Muscle of leg (tissue), 16 donors: ENCODE measurements at places on chromosomes 6 and 20. TPM values are rescaled to one million over a fixed set of nuclear protein-coding genes. Genes with fewer than 3 reads are reported as not detected.

DNA sequence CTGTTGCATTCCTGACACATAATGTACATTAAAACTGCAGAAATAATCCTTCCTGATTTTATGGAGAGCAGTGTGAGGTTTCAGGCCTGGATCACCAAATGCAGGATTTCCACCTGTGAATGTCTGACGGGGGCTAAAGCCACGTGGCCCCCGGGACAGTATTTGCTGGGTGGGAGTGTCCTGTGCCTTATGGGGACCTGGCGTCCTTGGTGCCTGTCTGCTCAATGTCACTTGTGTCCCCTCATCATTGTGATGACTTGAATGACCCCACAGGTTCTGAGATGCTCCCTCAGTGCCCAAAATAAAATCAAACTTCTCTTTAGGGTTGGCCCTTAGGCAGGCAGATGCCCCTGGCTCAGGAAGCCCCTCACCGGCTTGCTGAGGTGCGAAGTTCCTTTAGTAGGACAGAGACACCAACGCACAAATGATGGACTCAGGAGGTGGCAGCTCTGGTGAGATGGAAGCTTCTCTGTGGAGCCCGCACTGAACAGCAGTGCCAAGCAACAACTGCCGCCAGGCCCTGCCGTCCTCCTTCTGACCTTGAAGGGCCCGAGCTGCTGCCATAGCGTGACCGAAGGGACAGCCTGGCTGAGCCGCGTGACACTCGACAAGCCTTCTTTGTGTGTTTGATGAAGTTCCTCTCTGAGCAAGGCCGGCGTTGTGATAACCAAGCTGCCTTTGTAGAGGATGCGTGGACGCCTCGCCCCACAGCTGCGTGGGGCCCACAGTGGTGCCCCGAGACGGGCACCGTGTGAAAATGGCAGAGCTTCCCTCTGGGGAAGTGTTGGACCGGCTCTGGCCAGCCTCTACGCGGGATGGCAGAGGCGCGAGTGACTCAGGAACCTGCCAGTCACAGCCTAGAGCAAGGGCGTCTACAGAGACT is 30.9 kb downstream of the FRMD1 start:
- no peak overlapping the region for H3K4me3 ChIP-seq
- no peaks in the 10 kb centered on the region for H3K36me3 ChIP-seq
- H3K27ac ChIP-seq, result no peak overlapping the region
- peaks cover 35% of the 10 kb centered on the region for H3K4me1 ChIP-seq
- no peaks in the 10 kb centered on the region for H3K27me3 ChIP-seq
- no peak for DNase-seq

The RBPJL gene
- not detected for total RNA-seq

The NKX2-4 gene
- not detected for total RNA-seq

The NT5E gene
- total RNA-seq, result 28.8 TPM

DNA sequence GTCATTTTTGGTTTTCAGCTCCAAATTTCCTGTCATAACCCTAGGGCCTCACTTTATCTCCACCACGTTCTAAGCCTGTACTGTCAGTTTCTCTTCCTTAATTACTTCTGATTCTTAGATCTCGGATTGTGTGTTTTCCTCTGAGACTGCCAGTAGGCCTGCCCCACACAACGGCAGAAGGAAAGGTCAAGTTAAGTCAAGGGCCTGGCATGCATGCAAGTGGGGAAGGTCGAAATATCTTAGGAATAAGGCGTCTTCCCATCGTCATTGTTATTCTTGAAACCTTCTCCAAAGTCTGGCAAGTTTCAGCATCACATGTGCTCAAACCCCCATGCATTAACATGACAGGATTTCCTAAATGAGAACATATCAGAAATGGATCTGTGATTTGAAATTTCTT is 203.5 kb upstream of the TSHZ2 start:
- H3K4me1 ChIP-seq, result no peaks in the 10 kb centered on the region
- no peaks in the 10 kb centered on the region for H3K36me3 ChIP-seq
- DNase-seq, result no peak
- no peaks in the 10 kb centered on the region for H3K27me3 ChIP-seq
- H3K27ac ChIP-seq, result no peak overlapping the region

The SLC12A5 gene
- total RNA-seq, result 0.13 TPM

GRCh38 chr20:44955270-44955669 is 4.9 kb downstream of the TOMM34 start:
- H3K4me3 ChIP-seq, result no peak overlapping the region
- H3K4me1 ChIP-seq, result peaks cover 6% of the 10 kb centered on the region
- no peak for DNase-seq
- H3K27ac ChIP-seq, result no peak overlapping the region
- peaks cover 61% of the 10 kb centered on the region for H3K36me3 ChIP-seq

DNA sequence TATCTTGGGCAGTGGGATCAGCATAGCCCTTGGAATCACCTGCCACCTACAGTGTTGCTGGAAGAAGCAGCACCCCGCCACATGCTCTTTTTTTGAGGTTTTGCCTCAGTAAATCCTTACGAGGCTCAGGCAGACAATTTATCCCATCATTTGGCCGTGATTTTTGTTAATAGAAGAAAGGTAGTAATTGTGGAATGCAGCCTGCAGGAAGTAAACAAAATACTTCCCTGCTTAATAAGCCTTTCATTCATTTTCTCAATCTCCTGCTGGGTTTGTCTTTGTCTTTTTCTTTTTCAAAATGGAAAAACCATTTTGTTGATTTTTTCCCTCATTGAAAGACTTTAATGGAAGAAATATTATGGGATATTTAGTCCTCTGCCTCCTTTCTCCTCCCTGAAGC is 93.7 kb upstream of the CD83 start:
- no peak overlapping the region for H3K27ac ChIP-seq
- no peak overlapping the region for H3K4me3 ChIP-seq
- H3K36me3 ChIP-seq, result no peaks in the 10 kb centered on the region
- H3K27me3 ChIP-seq, result no peaks in the 10 kb centered on the region
- DNase-seq, result no peak

DNA sequence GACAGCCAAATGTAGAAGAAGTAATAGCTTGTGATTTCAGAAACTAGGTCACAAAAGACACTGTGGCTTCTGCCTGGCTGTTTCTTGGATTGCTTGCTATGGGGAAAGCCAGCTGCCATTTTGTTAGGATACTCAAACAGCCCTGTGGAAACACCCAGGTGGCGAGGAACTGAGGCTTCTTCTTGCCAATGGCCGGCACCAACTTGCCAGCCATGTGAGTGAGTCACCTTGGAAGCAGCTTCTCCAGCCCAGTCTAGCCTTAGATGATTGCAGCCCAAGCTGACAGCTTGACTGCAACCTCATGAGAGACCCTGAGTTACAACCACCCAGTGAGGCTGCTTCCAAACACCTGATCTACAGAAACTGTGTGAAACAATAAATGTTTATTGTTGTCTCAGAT is 11.9 kb upstream of the KIAA1755 start:
- no peaks in the 10 kb centered on the region for H3K27me3 ChIP-seq
- no peak overlapping the region for H3K27ac ChIP-seq
- no peak for DNase-seq
- H3K36me3 ChIP-seq, result no peaks in the 10 kb centered on the region
- H3K4me1 ChIP-seq, result peaks cover 14% of the 10 kb centered on the region
- no peak overlapping the region for H3K4me3 ChIP-seq

- no peaks in the 10 kb centered on the region for H3K4me1 ChIP-seq
- H3K27me3 ChIP-seq, result peaks cover 9% of the 10 kb centered on the region
- no peak overlapping the region for H3K27ac ChIP-seq
- DNase-seq, result no peak
- no peak overlapping the region for H3K4me3 ChIP-seq
- H3K36me3 ChIP-seq, result no peaks in the 10 kb centered on the region
Observed at GRCh38 chr20:64130876-64131275, 23.5 kb upstream of the NPBWR2 start.
